ENCODE measurements at places on chromosomes 6 and 20. TPM values are rescaled to one million over a fixed set of nuclear protein-coding genes. Genes with fewer than 3 reads are reported as not detected.

The ACTL10 gene
- not detected for total RNA-seq

DNA sequence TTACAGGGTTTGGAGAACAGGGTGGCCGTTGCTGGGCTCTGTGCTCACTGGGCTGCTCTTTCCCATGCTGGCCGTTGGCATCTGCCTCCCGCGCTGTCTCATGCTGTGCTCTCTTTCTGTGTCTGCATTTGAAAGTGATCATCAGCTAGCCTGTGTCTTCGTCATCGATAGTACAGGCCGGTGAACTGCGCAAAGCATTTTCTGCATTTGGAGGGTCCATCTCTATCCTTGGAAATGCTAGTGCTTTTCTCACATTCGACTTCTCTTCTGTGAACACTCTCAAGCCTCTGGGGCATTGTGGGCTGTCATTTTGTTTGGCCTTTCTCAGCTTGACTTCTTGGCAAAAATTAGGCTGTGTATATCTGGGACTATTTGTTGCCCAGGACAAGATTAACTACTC is 6.8 kb upstream of the SNHG17 start:
- DNase-seq, result peak; percentile 82

GRCh38 chr6:34295721-34296120 is 46.9 kb upstream of the SMIM29 start:
- DNase-seq, result no peak

GRCh38 chr6:32115623-32116022 is 6.5 kb upstream of the TNXB start:
- no peak for DNase-seq

GRCh38 chr6:100463630-100464161 is 1.0 kb downstream of the SIM1 start:
- no peak for DNase-seq

DNA sequence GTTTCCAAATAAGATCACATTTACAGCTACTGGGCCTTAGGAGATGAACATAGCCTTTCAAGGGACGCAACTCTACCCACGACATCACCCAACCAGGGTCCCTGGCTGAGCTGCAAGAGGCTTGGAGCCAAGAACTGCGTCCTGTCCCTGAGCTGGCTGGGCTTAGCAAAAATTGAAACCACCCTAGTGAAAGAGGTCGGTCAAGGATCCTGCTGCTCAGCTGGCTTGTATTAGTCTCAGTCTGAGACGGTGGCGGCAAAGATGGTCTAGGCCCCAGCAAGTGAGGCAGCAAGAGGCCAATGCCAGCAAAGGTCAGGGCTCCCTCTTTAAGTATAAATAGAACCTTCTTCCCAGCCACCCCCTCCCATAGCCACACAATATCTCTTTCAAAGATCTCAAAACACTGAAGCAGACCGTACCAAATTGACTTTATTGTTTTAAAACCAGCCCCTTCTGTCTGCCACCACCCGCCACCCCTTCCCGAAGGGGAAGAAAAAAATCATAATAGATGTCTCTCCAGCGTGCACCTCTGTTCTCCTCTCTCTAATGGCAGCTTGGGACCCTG is 140.5 kb downstream of the EYA2 start:
- DNase-seq, result no peak

DNA sequence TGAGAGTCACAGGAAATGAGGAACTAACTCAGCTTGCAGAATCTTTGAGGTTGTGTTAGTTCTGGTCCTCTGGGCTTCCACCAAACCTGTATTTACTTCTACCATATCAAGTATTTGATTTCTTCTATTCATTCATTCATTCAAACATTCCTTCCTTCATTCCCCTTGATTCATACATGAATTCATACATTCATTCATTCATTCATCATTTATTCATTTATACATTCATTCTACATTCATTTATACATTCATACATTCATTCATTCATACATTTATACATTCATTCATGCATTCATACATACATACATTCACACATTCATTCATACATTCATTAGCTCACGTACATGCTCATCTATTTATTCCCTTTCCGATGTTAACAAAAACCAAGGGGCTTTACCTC is 120.3 kb downstream of the BMP7 start:
- DNase-seq, result no peak

DNA sequence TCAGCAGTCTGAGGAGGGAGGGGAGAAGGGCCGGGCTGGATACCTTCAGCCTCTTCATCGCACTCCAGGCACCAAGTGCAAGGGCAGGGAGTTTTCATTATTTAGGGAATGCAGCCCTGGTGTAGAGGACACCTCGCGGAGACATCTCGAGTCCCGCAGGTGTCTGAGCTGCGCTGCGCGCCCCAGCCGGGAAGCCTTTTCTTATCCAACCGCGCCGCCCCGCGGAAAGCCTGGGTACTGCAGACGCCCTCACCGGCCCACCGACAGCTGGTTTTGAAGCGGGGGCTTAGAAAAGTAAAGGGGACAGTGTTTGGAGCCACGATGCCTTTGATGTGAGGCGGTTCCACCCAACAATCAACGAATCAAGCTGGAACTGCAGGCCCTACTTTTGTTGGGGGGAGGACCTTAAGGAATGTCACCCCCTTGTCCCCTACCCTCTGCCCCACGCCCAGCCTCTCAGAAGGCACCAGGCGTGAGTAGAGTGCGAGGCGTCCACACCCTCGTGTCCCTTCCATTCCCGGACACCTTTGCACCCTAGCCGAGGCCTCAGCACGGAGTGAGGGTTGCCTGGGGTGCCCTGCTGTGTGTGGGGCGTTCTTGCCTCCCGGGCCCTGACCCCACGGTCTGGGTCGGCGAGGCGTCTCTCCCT is 8.6 kb downstream of the NKX2-2 start:
- DNase-seq, result peak; percentile 31

The MMP24 gene
- total RNA-seq, result 113 TPM

- DNase-seq, result peak; percentile 44
Measured at GRCh38 chr6:42704251-42704936, 18.0 kb downstream of the PRPH2 start.

The TRIM10 gene
- not detected for total RNA-seq

- no peak for DNase-seq
Measured at GRCh38 chr6:16511723-16512489, 249.4 kb downstream of the ATXN1 start.

- DNase-seq, result no peak
Measured at GRCh38 chr6:154414021-154414813, 57.6 kb upstream of the IPCEF1 start.

The CDK19 gene
- total RNA-seq, result 5.2 TPM

- peak; percentile 20 for DNase-seq
Measured at GRCh38 chr6:32668226-32668747, 1.8 kb upstream of the HLA-DQB1 start.

The RBM24 gene
- 1.8 TPM for total RNA-seq

The RIPOR3 gene
- total RNA-seq, result 6.9 TPM

The DPPA5 gene
- not detected for total RNA-seq

- DNase-seq, result no peak
Measured at GRCh38 chr20:46507760-46508407, 5.5 kb downstream of the ZNF334 start.

- DNase-seq, result no peak
Measured at GRCh38 chr6:42007286-42008137, 42.8 kb upstream of the TAF8 start.

- peak; percentile 92 for DNase-seq
Measured at GRCh38 chr6:37517411-37517812, 17.7 kb upstream of the CCDC167 start.

GRCh38 chr20:30910937-30911725 is 346.3 kb upstream of the DEFB115 start:
- DNase-seq, result no peak

Data from G401 (cell line).